ENCODE measurements at places on chromosomes 1 and 21.

DNA sequence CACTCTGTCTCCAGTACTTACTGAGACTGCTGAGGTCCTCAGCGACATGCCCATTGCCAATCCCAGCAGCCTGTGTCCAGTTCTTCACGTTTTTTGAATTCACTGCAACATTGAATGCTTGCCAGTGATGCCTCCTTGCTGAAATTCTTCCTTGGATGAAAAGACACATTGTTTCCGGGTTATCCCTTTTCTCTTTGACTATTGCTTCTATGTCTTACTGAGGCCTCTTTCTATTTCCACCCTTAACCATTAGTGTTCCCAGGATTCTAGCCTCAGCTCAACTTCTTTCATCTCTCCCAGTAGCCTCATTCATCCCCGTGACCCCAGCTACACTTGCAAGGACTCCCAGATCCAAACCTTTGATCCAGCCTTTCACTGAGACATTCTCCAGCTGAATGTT, 46.5 kb upstream of the KIF26B start:
- no peak for DNase-seq

- DNase-seq, result no peak
These were observed 4.4 kb downstream of the HFM1 start for GRCh38 chr1:91400133-91400725.

DNA sequence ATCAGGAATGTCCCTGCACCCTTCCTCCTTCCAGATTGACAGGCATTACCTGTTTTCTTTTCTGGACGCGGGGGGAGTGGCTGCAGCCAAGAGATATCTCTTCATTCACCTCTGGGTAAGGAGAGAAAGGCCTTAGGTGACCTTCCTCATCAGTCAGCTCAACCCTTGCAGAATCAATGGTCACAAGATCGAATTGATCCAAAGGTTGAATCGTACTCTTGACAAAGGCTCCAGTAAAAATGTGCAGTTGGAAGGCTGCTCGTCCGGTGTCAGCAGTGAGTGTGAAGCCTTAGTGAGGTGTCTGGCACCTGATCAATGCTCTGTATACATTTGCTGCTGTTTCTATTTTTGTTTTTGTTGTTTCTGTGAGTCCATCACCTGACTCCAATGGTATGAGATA, 282.6 kb upstream of the AJAP1 start:
- no peak for DNase-seq

GRCh38 chr1:232192781-232193450, 437.0 kb downstream of the SIPA1L2 start:
- no peak for DNase-seq

GRCh38 chr1:111903871-111904449, 85.5 kb downstream of the KCND3 start:
- no peak for DNase-seq

DNA sequence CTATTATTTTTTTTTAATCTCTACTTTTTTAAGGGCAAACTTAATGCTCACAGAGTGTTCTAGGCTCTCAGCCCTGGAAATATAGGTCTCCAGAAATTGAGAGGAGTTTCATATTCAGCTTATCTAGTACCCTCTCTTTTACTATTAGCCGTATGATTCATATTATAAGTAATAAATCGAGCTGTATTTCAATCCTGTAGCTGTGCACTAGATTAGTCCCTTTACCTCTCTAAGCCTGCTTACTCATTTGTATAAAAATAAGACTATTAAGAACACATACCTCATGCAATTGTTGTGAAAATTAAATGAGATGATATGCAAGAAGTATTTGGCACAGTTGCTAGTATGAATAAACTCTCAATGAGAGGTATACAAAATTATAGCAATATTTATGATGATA, 128.2 kb upstream of the HOOK1 start:
- DNase-seq, result no peak

DNA sequence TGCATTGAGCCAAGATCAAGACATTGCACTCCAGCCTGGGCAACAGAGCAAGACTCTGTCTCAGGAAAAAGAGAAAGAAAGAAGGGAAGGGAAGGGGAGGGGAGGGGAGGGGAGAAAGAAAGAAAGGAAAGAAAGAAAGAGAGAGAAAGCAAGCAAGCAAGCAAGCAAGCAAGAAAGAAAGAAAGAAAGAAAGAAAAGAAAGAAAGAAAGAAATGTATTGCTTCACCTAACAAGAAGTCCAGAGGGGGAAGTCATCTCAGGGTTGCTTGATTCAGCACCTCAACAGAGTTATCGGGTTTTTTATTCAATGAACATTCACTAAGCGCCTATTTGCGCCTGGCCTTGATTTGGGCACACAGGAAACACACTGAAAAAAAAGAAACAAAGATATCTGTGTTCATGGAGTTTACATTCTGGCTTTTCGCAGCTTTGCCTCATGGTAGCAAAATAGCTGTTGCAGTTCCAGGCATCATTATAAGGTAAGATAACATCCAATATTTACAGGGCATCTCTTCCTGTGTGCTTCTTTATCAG, 8.2 kb upstream of the RCSD1 start:
- DNase-seq, result no peak

GRCh38 chr1:6301526-6301925, 40.6 kb upstream of the GPR153 start:
- no peak for DNase-seq

DNA sequence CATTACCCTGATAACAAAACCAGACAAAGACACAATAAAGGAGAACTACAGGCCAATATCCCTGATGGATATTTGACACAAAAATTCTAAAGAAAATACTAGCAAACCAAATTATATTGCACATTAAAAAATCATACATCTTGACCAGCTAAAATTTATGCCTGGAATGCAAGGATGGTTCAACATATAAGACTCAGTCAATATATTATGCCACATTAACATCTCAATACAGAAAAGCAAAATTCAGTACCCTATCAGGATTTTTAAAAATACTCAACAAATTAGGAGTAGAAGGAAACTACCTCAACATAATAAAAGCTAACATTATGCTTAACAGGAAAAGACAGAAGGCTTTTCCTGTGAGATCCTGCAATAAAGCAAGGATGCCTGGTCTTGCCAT, 177.1 kb downstream of the MAGI3 start:
- no peak for DNase-seq

DNA sequence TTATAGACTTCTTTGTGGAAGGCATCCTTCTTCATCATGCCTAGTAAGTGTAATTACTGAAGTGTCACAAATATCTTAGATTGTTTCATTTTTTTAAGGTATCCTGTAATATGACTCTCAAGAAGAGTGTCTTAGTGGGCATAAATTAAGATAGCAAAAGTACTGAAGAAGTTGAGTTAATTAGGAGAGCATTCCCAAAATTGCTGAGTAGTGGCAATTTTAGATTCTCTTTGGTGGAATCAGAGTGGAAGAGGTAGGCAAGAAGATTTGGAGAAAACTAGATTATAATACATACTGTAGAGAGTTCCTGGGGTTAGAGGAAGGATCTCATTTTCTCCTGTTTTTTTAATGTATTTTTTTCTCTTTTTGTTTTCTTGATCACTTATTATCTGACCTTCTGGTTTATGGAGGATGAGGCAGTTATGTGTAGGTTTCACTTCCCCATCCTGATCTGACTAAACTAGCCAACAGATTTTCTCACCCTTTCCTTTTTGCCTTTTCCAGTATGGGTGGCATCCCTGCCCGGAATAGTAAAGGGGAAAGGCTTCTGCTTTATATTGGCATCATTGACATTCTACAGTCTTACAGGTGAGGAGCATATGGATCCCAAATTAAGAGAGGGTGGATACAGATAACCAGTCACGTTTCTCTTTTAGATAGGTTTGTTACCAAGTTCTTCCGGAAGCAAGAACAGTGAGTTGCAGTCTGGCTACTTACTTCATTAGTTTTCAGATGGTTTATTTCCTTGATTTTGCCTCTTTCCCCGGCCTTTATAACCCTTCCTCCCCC, 16.7 kb upstream of the PSMD4 start:
- DNase-seq, result no peak

Data from nucleus accumbens (tissue), 56 donors.